Fibroblast of skin of back (primary cell): ENCODE measurements at places on chromosomes 3 and 15.

GRCh38 chr3:194685065-194685717 lies 492 bp upstream of the FAM43A start:
- no peak for DNase-seq

DNA sequence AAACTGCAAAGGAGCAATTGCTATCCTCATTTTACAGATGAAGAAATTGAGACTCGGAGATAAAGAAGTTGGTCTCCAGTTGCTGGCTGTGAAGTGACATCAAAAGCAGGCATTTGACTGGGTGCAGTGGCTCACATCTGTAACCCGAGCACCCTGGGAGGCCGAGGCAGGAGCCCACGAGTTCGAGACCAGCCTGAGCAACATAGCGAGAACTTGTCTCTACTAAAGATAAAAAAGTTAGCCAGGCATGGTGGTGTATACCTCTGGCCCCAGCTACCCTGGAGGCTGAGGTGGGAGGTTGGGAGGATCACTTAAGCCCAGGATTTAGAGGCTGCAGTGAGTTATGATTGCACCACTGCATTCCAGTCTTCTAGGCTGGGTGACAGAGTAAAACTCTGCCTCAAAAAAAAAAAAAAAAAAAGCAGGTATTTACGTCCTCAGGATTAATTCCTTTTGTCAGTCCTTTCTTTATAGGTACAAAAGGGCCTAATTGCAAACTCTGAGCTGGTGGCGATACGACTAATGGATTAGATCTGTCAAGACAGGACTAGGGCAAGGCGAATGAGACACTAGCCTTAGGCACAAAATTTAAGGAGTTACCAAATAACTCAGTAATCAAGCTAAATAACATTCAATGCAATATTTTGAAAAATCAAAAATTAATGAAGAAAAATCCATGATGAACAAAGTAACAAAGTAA lies 5.9 kb upstream of the DNASE1L3 start:
- DNase-seq: no peak

- no peak for DNase-seq
Observed at GRCh38 chr3:194325424-194326153, 25.5 kb downstream of the CPN2 start.

GRCh38 chr3:143482106-143483088 lies 362.8 kb downstream of the CHST2 start:
- DNase-seq: peak; percentile 22

DNA sequence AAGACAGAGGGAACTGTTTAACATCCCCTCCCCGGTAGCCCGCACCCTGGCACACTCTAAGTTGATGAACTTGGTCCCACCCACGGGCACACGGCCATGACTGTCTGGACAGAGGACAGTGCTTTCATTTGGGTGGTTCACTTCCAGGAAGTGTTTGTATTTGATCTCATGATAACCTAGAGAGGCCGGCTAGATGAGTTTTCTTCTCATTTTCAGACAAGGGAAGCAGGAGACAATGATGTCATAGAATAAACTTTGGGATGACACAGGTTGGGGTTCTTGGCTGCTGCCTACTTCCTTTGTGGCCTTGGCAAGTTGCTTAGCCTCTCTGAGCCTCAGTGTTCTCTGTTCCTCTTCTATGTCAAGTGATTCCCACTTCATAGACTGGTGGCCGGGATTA lies 16.1 kb upstream of the LYSMD4 start:
- peak; percentile 19 for DNase-seq

DNA sequence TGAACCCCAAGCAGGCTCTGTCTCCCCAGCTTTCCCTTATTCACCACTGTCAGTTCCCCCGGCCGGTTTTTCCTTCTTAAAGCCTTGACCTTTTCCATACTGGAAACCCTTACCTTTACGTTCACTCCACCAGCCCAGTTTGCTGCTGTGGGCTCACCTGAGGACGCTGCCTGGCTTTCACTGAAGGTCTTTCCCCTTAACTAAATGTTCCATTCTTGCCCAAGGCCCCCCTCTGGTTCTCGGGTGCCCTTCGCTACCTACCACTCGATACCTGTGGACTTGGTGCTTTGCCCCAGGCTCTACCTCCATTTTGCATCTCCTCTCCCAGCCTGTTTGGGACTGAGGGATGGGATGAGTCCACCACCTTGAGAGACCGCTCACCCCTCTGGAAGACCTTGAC lies 851 bp downstream of the AP2M1 start:
- DNase-seq: no peak

- DNase-seq: no peak
Observed at GRCh38 chr3:179932674-179933073, 104.1 kb downstream of the PEX5L start.
